PC-9 (cell line): ENCODE measurements at places on chromosomes 3 and 15. TPM values are rescaled to one million over a fixed set of nuclear protein-coding genes. Genes with fewer than 3 reads are reported as not detected.
A peak's percentile ranks its signal among the peaks of the same experiment; 100 is the strongest.

- H3K27ac ChIP-seq: no peak overlapping the region
- peaks cover 94% of the 10 kb centered on the region for H3K27me3 ChIP-seq
- H3K4me3 ChIP-seq: no peak overlapping the region
- no peaks in the 10 kb centered on the region for H3K4me1 ChIP-seq
These were observed 11.4 kb upstream of the MEX3B start for GRCh38 chr15:82056958-82057823.

GRCh38 chr3:127087441-127087840 is 104.5 kb downstream of the PLXNA1 start:
- H3K4me1 ChIP-seq: peaks cover 4% of the 10 kb centered on the region; the same call in 1 of the 2 replicates
- no peak overlapping the region for H3K27ac ChIP-seq
- no peaks in the 10 kb centered on the region for H3K36me3 ChIP-seq
- H3K27me3 ChIP-seq: 0 out of 2 replicates have a peak, but pooled peaks cover 6% of the 10 kb centered on the region

DNA sequence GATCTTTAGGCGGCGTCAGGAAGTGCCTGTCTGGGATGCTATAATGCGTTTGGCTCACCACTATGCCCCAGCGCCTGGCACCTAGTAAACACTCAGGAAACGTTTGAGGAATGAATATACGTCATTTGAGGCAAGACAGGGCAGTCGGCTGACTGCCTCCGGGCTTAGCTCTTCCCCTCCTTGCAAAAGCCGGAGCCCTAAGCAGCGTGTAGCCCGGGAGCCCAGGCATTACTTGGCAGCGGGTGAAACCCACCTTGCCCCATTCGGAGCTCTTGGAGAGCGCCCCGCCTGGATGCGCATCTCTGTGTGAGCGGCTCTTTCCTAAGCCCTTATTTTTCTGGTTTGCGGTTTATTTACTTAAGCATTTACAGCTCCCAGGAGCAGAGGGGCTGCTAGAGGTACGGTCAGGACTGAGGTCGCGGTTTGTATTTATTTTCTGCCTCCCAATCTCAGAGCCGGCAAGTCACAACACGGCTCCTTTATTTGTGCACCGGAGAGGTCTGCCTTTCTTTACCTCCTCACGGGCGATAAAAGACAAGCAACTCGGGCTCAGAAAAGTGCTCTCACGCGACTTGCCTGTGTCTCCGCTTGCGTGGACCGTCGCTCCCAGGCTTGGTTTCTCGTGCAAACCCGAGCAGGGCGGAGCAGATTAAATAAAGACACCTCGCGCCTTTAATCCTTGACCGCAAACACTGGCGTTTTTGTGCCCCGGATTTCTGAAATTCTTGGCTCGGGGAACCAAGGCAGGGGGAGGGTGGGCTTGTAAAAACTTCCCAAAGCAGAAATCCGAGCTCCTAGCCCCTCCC is 737 bp upstream of the ITPR1 start:
- no peaks in the 10 kb centered on the region for H3K27me3 ChIP-seq
- H3K4me3 ChIP-seq: peak overlapping the region; percentile 75
- peaks cover 4% of the 10 kb centered on the region; the same call in 1 of the 2 replicates for H3K4me1 ChIP-seq
- peak; percentile 56 for DNase-seq

- DNase-seq: no peak
- H3K36me3 ChIP-seq: no peaks in the 10 kb centered on the region
- H3K4me3 ChIP-seq: no peak overlapping the region
- no peak overlapping the region for H3K27ac ChIP-seq
- H3K4me1 ChIP-seq: no peaks in the 10 kb centered on the region
- H3K27me3 ChIP-seq: no peaks in the 10 kb centered on the region
These were observed 1.4 kb upstream of the GHSR start for GRCh38 chr3:172449466-172450149.

DNA sequence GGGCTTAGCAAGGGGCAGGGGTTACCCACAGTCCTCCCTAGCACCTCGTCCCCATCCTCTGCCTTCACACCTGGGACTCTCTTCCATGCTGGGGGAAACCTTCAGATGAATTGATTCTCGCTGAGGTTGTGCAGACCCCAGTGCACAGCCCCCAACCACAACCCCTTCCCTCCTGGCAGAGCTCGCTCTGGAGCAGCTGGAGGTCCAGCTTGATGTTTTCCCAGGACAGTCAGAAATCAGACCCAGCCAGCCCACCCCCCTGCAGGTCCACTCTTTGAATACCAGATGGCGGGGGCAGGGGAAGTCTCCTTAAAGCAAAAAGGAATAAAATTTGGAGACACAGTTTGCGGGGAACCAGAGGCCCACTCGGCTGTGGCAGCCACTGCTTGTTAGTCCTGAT is 234.4 kb downstream of the XXYLT1 start:
- DNase-seq: no peak
- H3K27ac ChIP-seq: no peak overlapping the region
- H3K4me1 ChIP-seq: peaks cover 59% of the 10 kb centered on the region
- no peaks in the 10 kb centered on the region for H3K36me3 ChIP-seq
- H3K4me3 ChIP-seq: no peak overlapping the region

- no peak for DNase-seq
- H3K4me1 ChIP-seq: no peaks in the 10 kb centered on the region
- H3K27me3 ChIP-seq: no peaks in the 10 kb centered on the region
- H3K27ac ChIP-seq: no peak overlapping the region
- H3K36me3 ChIP-seq: no peaks in the 10 kb centered on the region
These were observed 93.4 kb downstream of the RBMS3 start for GRCh38 chr3:29374226-29374625.

GRCh38 chr3:197709135-197709534 is 27.6 kb downstream of the RUBCN start:
- no peaks in the 10 kb centered on the region for H3K36me3 ChIP-seq
- DNase-seq: no peak
- H3K27ac ChIP-seq: no peak overlapping the region
- no peaks in the 10 kb centered on the region for H3K27me3 ChIP-seq

- H3K27ac ChIP-seq: no peak overlapping the region
- no peaks in the 10 kb centered on the region for H3K27me3 ChIP-seq
- no peaks in the 10 kb centered on the region for H3K36me3 ChIP-seq
- no peak for DNase-seq
These were observed 646 bp downstream of the HRH1 start for GRCh38 chr3:11154953-11155325.

The RETNLB gene
- total RNA-seq: not detected in 2 replicates

The TMEM207 gene
- not detected in 2 replicates for total RNA-seq

The CKMT1B gene
- 1.6 TPM in 1 of 2 replicates, not detected in the other for total RNA-seq

The GP9 gene
- total RNA-seq: not detected in 2 replicates

The CFAP100 gene
- not detected in 2 replicates for total RNA-seq
